Activated CD8-positive, alpha-beta T cell treated with anti-CD3 and anti-CD28 coated beads, Interleukin-2, amount 10 ng/mL, durations not matched to agents 7 days and 5 days (primary cell): ENCODE measurements at places on chromosomes 2 and 18. TPM values are rescaled to one million over a fixed set of nuclear protein-coding genes. Genes with fewer than 3 reads are reported as not detected.

DNA sequence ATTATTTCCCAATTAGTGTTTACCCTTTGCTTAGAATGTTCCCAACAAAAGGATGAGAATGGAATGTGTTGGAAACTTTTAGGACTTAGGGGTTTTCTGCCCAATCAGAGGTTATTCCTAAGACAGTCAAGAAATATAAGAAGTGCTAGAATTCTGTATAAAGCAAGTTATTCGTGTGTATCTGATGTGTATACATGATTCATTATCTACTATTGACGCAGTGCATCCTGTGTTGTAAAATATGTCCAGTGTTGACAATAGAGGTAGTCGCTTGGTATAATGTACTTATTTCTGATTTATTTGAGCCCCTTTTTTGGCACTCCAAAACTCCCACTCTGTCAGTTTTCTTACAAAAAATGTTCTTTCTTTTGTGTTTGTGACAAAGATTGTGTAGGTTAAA is 881 bp downstream of the PIKFYVE start:
- peak overlapping the region; percentile 94 for H3K27ac ChIP-seq
- DNase-seq, result no peak
- H3K4me1 ChIP-seq, result peaks cover 37% of the 10 kb centered on the region

GRCh38 chr2:148814143-148814859 is 60.7 kb upstream of the KIF5C start:
- no peak overlapping the region for H3K4me3 ChIP-seq
- peak; percentile 20 for DNase-seq
- H3K27ac ChIP-seq, result peak overlapping the region; percentile 48
- H3K4me1 ChIP-seq, result peaks cover 7% of the 10 kb centered on the region

- no peak overlapping the region for H3K27ac ChIP-seq
- H3K36me3 ChIP-seq, result no peaks in the 10 kb centered on the region
- DNase-seq, result no peak
Measured at GRCh38 chr2:106845716-106846115, 40.3 kb downstream of the ST6GAL2 start.

The ZNF514 gene
- total RNA-seq, result 17.4 TPM
